GM12878 (cell line): ENCODE measurements at places on chromosomes 2 and 18. TPM values are rescaled to one million over a fixed set of nuclear protein-coding genes. Genes with fewer than 3 reads are reported as not detected.

LDLRAD4 gene
- total RNA-seq = 11.9 and 12.8 TPM in 2 replicates

USP34 gene
- 71.0 and 78.8 TPM in 2 replicates for total RNA-seq

SOX11 gene
- 0.03 TPM in 1 of 2 replicates, not detected in the other for total RNA-seq

CXCR2 gene
- total RNA-seq = 0.36 TPM in 1 of 2 replicates, not detected in the other

ST8SIA3 gene
- not detected in 2 replicates for total RNA-seq

EVA1A gene
- 0.69 and 1.0 TPM in 2 replicates for total RNA-seq

DHRS9 gene
- total RNA-seq = 0.16 TPM in 1 of 2 replicates, not detected in the other

COL4A3 gene
- 4.3 and 5.3 TPM in 2 replicates for total RNA-seq

DNMT3A gene
- 47.8 and 51.6 TPM in 2 replicates for total RNA-seq

TCF23 gene
- total RNA-seq = not detected in 2 replicates

ANKRD30B gene
- not detected in 2 replicates for total RNA-seq

TMEM178A gene
- total RNA-seq = not detected in 2 replicates

KCNK3 gene
- 0.11 and 0.13 TPM in 2 replicates for total RNA-seq

CAB39 gene
- 76.0 and 78.6 TPM in 2 replicates for total RNA-seq

GNAL gene
- not detected in 2 replicates for total RNA-seq

TFCP2L1 gene
- 0.21 TPM in 2 replicates for total RNA-seq

GAREM1 gene
- 0.05 and 0.08 TPM in 2 replicates for total RNA-seq

MBP gene
- total RNA-seq = 52.5 and 55.8 TPM in 2 replicates

NR4A2 gene
- total RNA-seq = 1.4 TPM in 2 replicates
